MCF 10A (cell line): ENCODE measurements at places on chromosomes 2 and 18. TPM values are rescaled to one million over a fixed set of nuclear protein-coding genes. Genes with fewer than 3 reads are reported as not detected.

- DNase-seq, result no peak
Measured at GRCh38 chr2:56338232-56338631, 154.4 kb downstream of the CCDC85A start.

- DNase-seq, result no peak
Measured at GRCh38 chr18:79387615-79388014, 8.1 kb upstream of the NFATC1 start.

DNA sequence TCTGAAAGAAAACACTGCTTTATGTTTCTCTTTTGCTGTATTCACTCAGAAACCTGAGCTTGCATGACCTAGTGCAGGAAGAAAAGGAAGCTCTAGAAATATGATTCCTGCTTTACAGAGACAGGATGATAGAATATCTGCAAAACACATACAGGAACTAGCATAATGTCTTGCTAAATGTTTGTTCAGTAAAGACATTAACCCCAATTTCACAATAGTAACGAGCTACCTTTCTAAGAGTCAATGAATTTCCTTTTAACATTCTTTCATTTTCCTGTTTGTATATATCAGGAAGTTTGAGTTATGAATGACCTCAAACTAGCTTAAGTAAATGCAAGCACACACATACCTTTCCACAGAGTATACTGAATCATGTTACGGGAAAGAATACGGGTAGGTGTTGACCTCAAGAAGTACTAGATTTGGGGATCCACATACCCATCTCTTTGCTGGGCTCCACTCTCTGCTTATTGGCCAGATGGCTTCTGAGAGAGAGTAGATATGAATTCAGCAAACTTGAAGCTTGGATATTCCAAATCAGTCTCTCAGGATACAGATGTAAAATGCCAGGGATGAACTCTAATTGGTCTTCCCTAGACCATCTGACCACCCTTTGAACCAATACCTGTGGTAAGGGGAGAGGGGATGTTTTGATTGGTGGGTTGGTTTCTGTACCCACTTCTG, 18.2 kb upstream of the ACSL3 start:
- DNase-seq, result peak; percentile 52

Gene FAP
- 8.7 and 12.1 TPM in 2 replicates for total RNA-seq

Gene IL1F10
- total RNA-seq, result not detected in 2 replicates
